ENCODE measurements at places on chromosomes 6 and 20.

- DNase-seq, result peak; percentile 79
These were observed 58.0 kb upstream of the TMEM200A start for GRCh38 chr6:130307752-130308361.

DNA sequence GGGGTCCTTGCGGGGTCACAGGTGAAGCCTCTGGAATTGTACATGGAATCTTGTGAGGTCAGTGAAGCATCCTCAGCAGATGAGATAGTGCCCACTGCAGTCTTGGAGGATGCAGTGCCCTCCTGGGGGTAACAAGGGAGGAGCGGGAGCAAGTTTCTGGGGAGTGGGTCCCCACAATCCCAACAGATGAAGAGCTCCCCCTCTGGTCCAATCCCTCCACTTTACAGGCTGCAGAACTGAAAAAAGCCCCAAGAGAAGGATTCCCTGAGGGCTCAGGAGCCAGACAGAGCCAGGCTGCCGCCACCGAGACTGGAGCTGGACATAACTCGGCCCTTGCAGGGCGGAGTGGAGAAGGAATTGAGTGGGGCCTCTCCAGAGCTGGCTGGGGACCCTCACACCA lies 52.4 kb downstream of the TTI1 start:
- no peak for DNase-seq

DNA sequence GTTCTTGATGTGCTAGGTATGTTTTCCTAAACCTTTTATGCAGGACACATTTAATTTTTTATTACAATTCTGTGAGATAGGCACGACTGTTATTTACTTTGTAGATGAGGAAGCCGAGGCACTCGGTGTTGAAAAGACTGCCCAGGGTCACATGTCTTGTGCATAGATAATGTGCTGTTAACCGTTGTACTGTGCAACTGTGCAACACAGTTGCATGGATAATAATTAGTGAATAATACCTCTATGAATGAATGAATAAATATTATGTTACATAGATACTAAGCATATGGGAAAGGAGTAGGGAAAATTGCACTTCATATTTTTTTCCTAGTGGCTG lies 60.3 kb upstream of the DEK start:
- DNase-seq, result no peak

DNA sequence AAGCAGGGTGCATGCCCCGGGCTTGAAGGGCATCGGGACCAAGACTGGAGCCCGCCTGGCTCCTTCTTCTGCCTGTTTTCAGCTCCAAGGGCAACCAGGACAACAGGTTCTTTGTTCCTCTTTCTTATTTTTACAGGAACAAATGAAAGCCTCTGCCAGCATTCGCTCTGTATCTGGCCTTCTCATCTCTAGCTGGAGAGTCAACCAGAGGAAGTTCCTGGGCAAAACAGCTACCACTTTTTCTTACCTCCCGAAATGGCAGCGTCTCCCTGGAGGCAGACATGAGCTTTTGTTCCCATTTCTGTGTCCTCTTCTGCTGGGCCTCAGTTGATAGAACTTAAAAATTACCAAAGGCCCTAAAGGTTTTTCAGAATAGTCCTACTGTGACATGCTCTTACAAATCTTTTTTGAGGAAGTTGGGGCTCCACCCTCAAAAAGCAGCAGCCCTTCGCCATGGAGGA lies 74.1 kb upstream of the NAA20 start:
- no peak for DNase-seq

- no peak for DNase-seq
These were observed 104.3 kb downstream of the EDN3 start for GRCh38 chr20:59404749-59405148.

- DNase-seq, result no peak
These were observed 411.0 kb downstream of the C6orf118 start for GRCh38 chr6:164898412-164898811.

DNA sequence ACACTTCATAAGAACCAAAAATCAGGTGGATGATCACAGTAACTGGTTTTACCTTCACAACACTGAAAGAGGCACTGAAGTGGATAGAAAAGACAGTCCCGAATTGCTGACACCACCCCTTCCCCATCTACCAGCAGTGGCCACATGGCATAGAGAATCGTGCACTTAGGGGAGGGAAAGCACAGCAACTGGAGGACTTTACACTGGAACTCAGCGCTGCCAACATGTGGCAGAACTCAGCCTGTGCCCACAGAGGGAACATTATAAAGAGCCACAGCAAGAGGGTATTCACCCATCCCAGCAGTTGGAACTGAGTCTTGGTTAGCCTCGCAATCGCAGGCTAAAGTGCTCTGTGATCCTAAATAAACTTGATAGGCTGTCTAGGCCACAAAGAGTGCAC lies 6.5 kb upstream of the KIAA1586 start:
- DNase-seq, result peak; percentile 5

- no peak for DNase-seq
These were observed 5.8 kb downstream of the TFEB start for GRCh38 chr6:41729624-41730023.

DNA sequence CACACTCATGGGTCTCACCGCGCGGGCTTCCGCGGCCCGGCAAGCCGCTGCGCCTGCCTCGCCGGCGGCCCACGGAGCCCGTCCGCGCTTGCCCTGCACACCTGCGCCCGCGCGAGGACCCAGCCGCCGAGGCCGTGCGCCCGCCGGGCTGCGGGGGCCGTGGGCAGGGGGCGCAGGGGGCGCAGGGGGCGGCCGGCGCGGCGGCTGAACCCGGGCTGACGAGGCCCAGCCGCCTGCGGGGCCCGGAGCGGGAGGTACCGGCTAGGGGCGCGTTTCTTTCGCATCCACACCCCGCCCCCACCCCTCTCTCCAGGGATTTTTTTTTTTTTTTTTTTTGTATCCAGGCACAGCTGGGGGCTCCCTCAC lies 43.8 kb upstream of the OSTM1 start:
- no peak for DNase-seq

- no peak for DNase-seq
These were observed 19.3 kb downstream of the RIPOR2 start for GRCh38 chr6:24916496-24916895.

DNA sequence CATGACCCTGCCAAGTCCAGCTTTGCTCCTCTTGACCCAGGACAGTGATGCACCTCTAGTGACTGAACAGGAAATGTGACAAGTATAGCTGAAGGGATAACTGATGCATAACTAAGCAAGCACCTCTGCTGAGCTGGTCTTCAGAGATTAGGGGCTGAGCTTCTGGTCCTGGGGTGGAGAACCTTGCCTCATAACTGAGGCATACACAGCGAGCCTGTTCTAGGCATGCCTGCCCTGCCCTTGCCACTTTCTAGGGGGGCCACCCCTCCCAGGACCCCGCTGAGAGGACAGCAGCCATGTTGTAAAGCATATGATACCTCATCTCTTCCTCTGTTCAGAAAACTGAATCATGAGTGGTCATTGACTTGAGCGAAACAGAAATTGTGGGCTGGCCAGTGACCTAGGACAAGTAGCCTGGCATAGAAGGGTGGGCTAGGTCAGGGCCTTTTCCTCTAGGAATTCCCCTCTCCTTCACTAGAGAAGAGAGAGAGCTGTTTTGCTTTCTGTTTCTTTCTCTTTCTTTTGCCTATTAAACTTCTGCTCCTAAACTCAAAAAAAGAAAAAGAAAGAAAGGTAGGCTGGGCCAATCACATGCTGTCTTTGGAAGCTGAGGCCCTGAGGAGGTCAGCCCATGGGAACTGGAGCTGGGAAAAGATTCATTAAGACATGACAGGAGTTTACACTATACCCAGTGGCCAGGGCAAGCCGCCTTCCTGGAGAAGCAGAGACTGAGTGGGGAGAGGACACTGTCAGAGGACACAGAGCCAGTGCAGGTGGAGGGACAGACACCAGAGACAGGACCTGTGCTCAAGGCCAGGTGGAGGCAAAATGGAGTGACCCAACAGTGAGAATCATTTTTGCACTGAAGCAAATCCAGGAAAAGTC lies 23.1 kb downstream of the ALDH5A1 start:
- DNase-seq, result no peak
